ENCODE measurements at places on chromosomes 7 and 10.

DNA sequence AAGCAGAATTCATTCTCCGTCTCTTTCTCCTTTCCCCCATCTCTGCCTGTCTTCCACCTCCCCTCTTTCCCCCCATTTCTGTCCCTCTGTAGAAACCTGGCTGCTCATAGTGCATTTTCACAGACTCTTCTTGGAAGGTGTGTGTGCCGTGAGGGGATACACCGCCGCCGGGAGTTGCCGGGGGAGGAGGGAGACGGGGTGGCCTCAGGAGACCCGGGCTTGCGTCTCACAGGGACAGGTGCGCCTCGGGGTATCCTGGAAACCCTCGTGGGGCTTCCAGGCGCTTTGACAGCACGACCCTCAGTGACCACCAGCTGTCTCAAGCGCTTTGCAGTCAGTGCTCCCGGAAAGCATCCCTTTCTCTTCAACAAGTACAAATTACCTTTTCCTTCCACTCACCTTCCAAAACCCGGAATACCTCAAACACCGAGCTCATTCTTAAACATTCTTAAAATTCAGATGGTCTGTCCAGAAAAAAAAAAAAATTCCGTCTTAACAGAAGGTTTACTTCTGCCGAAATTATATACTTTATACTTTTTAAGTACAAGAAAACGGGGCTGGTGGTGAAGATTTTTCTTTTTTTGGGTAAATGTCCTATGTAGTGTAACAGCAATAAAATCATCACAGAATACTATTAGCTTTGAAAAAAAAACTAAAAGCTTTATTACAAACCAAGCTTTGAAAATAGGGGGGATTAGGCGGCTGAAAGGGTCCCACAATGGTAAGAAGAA is 8.2 kb downstream of the EMX2 start:
- DNase-seq: no peak

DNA sequence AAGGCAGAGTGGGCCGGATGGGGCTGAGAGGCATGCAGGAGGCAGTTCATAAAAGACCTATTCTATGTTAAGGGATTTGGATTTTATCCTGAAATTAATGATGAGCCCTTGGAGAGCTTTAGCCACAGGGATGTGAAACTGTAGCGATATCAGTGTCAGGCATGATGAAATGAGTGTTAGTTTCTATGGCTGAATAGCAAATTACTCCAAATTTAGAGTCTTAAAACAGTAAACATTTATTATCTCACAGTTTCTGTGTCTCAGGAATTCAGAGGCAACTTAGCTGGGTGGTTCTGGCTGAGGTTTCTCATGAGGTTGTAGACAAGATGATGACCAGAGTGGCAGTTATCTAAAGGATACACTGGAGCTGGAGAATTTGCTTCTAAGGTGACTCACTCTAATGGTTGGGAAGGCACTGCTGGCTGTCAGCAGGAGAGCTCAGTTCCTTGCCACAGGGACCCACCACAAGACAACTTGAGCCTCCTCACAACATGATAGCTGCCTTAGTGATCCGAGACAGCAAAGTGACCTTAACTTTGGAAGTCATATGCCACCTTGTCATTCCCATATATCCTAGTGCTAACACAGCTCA is 36.7 kb upstream of the SFTPD start:
- no peak for DNase-seq

- DNase-seq: no peak
Observed at GRCh38 chr10:52146766-52147165, 167.3 kb upstream of the DKK1 start.

- DNase-seq: no peak
Observed at GRCh38 chr10:75845176-75845947, 413.9 kb downstream of the LRMDA start.

- DNase-seq: no peak
Observed at GRCh38 chr10:110212119-110213006, 5.0 kb downstream of the MXI1 start.

DNA sequence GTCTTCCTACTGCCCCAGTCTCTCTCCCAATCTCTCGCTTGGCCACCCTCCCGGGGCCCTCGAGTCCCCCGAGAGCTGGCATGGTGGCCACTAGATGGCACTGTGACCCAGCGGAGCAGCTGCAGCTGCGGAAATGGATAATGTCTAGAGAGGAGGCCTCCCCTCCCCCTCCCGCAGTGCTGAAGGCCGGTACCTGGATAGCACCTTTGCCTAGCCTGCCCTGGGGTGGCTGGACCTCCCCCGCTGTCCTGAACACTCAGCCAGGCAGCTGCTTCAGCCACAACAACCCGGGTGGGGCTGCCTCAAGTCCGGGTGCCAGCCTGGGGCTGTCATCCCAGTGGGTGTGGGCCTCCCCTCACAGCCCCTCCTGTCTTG is 65.2 kb downstream of the GOLGA7B start:
- peak; percentile 46 for DNase-seq

DNA sequence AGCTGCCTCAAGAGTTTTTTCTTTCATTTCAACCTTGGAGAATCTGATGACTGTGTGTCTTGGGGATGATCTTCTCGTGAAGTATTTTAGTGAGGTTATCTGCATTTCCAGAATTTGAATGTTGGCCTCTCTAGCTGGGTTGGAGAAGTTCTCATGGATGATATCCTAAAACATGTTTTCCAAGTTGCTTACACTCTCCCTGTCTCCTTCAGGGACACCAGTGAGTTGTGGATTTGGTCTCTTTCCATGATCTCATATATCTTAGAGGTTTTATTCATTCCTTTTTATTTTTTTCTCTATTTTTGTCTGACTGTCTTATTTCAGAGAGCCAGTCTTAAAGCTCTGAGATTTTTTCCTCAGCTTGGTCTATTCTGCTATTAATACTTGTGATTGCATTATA is 282.3 kb upstream of the CSTF2T start:
- DNase-seq: no peak

- DNase-seq: no peak
Observed at GRCh38 chr7:46319841-46320240, 398.8 kb upstream of the IGFBP3 start.

- DNase-seq: no peak
Observed at GRCh38 chr10:12469345-12469744, 120.0 kb downstream of the CAMK1D start.

- no peak for DNase-seq
Observed at GRCh38 chr7:82312646-82313045, 130.9 kb downstream of the CACNA2D1 start.

GRCh38 chr10:32054094-32054493 is 2.1 kb downstream of the KIF5B start:
- no peak for DNase-seq

DNA sequence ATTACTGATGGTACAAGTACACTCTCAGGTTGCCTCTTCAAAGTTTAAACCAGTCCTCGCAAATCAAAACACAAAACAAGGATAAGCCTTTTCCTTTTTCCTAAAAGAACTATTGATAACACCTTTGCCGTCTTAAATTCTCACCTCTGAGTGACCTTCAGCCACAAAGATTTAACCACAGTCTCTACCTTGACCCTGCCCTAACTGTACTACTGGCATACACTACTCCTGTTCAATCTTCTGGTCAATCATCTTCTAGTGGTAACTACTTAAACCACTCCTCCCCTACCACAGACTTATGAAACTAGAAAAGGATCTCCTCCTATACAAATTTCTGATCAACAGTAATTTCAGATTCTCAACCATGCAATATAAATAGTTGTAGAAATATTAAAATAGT is 15.1 kb downstream of the UPF2 start:
- no peak for DNase-seq

- DNase-seq: peak; percentile 7
Observed at GRCh38 chr10:99845837-99846382, 63.5 kb downstream of the ABCC2 start.

DNA sequence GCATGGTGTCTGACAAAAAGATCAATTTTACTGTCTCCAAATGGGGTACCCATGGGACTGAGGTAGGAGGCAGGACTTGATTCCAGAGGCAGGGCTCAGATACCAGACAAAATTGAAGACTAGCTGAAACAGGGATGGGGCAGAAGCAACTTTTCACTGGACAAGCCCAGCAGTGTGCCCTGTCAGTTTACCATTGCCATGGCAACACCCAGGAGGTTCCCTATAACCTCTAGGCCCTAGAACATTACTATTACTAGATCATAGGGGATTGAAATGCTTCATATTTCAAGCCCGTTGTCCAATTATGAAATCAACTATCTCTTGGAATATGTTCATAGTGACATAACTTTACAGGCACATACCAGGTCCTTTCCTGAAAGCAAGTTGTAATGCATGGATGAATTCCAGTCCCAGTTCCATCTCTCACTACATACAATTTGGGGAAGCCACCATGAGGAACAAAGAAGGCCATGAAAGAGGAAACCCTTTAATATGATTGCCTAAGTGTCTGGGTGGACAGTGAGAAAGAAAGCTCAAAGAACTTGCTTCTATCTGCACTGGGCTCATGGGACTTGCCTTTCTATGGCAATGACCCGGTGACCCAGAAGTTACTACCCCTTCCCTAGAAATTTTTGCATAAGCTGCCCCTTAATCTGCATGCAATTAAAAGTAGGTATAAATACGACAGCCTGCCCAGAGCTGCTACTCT is 557.9 kb downstream of the KCNMA1 start:
- no peak for DNase-seq

GRCh38 chr10:77355844-77356243 is 281.8 kb downstream of the KCNMA1 start:
- DNase-seq: no peak

DNA sequence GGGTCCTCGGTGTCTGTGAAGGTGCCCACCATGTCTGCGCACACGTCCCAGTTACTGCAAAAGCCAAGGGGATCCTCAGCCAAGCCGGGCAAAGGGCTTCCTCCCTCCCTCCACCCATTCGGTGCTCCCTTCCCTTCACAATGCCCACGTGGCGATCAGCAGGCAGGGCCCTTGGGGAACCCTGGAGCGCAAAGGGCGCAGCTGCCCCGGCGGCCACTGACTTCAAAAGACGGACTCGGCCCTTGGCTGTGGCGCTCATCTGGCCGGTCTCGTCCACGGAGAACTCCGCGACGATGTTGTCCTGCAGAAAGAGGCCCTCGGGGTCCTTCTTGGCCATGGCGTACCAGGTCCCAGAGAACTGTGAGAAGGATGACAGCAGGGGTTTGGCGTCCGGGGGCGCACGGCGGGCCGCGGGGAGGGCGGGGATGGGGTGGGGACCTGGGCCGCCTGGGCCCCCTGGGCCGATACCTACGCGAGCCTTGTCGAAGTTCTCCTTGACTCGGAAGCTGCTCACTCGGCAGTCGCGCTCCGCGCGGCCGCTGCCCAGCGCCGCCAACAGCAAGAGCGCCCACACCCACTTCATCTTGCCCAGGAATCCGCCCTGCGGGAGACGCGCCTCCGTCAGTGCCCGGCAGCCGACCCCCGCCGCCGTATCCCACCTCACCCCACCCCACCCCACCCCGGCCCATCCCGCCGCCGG is 439 bp downstream of the RBP4 start:
- DNase-seq: no peak

GRCh38 chr10:88728107-88728763 is 22.2 kb downstream of the LIPK start:
- DNase-seq: no peak

DNA sequence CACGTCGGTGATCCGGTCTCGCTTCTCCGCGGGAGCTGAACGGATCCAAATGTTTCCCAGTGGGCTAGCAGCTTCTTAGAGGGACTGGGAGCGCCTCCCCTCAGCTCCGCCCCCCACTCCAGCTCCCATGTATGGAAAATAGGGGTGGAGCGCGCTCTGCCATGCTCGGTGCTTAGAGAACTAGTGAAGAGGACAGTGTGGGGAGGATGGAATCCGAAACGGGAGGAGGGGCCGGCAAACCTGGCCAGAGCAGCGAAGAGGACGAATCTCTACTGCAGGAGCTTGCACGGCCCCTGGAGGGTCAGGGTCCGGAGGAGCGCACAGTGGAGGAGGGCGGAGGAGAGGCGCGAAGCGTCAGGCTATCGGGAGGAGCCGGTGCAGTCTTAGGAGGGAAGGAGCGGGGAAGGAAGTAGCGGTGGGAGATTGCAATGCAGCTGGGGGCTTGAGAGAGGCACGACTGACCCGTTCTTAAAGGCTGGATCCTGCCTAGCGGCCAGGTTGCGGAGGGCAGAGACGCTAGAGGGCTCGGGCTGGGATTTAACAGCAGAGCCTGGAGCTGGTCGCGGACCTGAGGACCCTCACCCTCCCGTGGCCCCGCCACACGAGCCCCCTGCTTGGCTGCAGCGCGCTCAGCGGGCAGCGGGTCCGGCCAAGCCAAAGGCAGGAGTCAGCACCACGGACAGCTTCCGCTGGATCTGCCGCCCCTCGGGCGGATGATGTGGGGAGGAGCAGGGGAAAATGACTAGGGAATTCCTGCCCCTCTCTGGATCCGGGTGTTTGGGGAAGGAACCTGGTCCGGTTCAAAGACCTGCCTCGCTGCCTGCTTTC is at the start of gene PRLHR:
Gene PRLHR (minus strand): TSS at position 51 of the 828 bp plus-strand sequence. CDS start 404 bp downstream, outside the sequence.
- DNase-seq: no peak

GRCh38 chr10:6593241-6593671 is 13.2 kb upstream of the PRKCQ start:
- no peak for DNase-seq
